ENCODE measurements at places on chromosomes 12 and 14.

DNA sequence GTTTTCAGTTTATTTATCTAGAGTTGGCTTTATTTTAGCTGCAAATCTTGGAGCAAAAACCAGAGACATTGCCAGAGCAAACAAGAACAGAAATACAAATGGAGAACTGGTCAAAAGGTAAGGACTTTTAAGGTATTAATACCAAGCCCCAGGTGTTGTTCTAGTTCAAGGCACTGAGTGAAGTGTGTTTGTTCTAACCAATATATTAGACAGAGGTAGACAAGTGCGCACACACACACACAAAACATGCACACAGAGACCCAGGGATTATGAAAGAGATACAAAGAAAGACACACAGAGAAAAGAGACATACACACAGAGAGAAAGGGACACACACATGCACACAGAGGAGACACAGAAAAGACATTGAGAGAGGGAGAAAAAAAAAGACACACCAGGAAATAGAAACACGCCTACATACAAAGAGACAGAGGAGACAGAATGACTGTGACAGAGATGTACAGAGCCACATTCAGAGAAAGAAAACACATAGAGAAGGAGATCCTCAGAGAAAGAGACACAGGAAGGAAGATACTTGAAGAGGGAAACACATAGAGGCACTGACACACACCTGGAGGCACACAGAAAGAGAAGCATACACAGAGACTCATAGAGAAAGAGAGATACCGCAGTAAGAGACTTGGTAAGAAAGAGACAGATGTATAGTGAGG lies 50.2 kb downstream of the MIPOL1 start:
- DNase-seq = no peak

GRCh38 chr12:113159937-113160336 lies 10.4 kb downstream of the CFAP73 start:
- DNase-seq = no peak

DNA sequence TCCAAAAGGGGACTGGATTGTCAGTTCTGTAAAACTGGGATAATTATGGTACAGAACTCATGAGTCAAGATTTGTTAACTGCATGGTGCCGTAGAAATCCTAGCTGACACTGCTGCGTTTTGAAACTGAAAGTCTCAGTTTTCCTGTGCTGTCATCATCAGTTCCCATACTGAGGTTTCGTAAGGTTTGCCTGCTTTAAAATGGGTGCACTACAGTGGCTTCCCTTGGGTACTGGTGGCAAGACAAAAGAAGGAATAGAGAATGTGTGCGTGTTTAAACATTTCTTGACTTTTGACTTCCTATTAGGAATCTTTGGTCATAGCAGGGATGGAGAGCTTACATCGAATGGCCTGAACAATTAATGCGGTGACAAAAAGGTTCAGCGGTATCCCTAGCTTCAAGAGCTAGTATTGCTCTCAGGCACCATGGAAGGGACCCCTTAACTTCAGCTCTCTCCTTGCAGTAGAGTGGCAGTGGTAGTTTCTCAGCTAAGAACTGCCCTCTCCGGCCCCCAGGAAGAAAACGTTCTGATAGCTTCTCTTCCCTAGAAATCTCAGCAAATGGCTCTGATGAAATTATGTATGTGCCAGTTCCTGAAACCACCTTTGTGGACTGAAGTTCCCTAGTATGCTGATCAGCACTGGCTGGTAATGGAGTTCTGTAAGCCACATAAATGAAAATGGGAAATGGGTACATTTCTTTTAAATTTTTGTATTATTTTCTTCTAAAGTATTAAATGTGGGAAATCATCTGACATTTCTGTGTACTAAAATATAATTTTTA lies 28.9 kb downstream of the ANO6 start:
- no peak for DNase-seq

DNA sequence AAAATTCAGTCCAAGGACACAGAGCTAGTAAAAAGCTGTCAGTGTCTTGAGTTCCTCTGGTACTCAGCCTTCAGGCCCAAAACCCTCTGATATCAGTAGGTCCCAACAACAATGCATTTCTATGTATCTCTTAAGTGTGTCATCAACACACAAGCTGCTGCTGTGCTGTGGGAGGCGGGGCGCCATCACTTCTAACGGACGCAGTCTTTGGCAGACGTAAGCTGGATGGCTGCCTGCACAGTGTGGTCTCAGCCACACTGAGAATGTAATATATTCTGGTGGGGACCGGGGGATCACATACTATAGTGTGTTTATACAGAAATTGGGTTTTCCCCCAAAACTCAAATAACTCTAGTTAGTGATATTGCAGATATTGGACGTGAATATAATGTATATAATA lies 123.9 kb downstream of the SUDS3 start:
- no peak for DNase-seq

DNA sequence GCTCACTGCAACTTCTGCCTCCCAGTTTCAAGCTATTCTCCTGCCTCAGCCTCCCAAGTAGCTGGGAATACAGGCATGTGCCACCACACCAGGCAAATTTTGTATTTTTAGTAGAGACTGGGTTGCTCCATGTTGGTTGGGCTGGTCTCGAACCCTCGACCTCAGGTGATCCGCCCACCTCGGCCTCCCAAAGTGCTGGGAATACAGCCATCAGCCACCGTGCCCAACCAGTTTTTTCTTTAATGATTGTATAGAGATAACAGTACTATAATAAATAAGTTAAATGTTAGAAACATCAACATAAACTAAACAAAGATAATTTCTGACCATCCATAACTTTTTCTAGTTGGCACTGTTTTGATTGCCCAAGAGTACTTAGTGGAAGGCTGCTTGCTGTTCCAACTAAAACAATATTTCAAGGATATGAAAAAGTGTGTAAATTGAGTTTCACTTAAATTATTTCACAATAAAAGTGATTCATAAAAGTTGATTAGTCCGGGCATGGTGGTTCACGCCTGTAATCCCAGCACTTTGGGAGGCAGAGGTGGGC lies 5.6 kb downstream of the GON7 start:
- no peak for DNase-seq

GRCh38 chr12:108139454-108139853 lies 10.4 kb downstream of the WSCD2 start:
- DNase-seq = no peak

GRCh38 chr14:23621204-23621931 lies 14.8 kb upstream of the DHRS2 start:
- DNase-seq = no peak

DNA sequence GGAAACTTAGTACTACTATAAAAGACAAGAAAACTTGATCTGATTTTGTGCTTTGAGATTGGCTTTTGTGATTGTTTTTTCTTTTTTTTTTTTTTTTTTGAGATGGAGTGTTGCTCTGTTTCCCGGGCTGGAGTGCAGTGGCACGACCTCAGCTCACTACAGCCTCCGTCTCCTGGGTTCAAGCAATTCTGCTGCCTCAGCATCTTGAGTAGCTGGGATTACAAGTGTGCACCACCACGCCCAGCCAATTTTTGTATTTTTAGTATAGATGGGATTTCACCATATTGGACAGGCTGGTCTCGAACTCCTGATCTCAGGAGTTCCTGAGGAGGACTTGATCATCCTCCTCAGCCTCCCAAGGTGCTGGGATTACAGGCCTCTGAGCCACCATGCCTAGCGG lies 26.4 kb downstream of the AEBP2 start:
- no peak for DNase-seq

DNA sequence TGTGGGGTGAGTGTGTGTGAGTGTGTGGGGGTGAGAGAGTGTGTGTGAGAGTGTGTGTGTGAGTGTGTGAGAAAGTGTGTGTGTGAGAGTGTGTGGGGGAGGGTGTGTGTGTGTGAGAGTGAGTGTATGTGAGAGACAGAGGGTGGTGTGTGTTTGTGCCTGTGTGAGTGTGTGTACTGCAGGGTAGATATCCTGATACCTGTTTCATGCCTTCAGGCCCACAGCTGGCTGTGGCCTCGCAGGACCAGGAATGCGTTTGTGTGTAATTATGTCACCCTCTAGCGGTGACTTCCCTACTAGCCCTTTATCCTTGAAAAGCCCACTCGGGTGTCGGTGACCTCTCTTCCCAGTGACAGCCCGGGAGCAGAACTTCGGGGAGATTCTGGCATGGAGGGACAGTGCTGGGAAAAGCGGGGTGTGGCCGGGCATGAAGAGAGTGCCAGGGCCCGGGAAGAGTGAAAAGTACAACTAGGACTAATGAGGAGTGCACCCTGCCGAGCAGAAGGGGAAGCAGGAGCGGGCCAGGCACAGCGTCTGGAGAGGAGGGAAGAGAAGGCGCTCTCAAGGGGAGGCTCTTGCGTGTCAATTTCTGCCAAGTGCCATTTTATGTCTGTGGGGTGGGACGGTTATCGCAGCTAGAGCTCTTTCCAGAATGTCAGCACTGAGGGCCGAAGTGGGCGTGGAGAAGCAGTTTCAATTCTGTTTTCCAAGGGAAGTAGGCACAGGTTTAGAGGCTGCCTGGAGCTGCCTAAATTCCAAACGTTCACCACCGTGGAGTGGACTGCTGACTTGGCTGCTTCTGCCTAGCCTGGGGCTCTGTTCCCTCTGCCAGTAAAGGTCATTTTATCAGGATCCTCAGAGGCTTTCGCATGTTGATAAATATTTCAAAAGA lies 11.0 kb upstream of the FBXL14 start:
- peak; percentile 26 for DNase-seq

- DNase-seq = peak; percentile 36
These were observed 578 bp downstream of the DCAF5 start for GRCh38 chr14:69152181-69152901.

GRCh38 chr12:88435334-88436076 lies 144.8 kb downstream of the KITLG start:
- DNase-seq = no peak

DNA sequence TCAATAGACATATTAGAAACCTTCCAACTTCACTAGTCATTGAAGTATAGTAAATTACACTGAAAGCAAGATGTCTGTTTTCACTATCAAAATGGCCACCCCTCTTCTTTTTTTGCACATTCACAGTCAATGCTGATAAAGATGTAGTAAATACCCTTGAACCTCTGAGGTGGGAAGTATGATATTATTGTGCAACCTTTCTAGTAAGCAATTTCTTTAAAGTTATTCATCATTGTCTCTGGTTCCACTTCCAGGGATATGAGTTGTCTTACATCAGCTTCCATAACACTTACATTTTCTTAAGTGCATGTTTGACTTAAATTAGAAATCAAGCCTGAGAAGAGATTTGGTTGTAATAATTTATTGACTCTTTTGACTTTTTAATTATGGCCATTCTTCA lies 453.9 kb upstream of the MGAT4C start:
- DNase-seq = no peak

DNA sequence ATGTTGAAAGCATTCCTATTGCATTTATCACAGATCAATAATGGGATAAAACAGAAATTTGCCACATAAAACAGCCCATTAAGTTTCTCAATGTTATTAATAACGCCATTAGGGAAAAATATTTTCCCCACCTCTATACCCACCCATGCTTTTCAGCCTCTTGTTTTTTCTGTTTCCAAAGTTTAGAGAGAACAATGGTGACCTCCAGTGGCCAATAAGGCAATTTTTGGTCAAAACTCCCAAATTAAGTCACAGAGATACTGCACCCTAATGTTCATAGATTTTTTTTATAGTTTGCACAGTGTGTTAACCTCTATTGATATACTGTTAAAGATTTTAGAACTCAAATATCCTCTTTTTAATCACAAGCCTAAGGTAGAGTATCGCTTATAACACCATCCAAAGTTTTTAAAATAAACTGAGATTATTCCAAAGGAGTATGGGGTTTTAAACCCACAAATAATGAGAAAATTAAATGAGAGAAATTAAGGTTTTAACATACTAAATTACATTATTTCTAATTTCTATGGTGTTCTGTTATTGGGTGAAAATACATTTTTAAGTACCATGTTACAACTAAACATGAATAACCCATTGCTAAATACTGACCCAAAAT lies 184.7 kb upstream of the DCN start:
- DNase-seq = no peak

DNA sequence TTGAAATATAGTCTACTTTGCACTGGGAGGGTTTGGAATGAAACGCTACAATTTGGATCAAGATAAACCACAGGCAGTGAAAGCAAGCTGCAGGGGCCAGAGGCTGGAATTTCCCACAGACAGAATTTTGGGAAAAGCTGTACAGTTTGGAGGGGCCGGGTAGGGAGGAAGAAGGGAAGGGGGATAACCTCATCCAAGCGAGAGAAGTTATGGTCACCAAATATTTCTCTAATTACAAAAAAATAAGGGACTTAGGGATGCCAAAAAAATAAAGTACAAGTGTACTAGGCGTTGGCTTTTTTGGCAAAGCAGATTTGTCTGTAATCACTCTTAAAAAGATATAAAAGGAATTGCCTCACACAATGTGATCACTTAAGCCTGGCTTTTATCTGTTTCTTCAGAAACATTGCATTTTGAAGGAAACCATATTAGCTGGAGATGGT lies 31.2 kb upstream of the ADGRD1 start:
- no peak for DNase-seq

- DNase-seq = no peak
These were observed 65.6 kb upstream of the DLK1 start for GRCh38 chr14:100660882-100661635.

GRCh38 chr12:128449146-128449894 lies 182.3 kb downstream of the TMEM132C start:
- no peak for DNase-seq

GRCh38 chr12:93025145-93026103 lies 96.3 kb upstream of the EEA1 start:
- no peak for DNase-seq

- no peak for DNase-seq
These were observed 7.0 kb downstream of the VCPKMT start for GRCh38 chr14:50109342-50109741.

- no peak for DNase-seq
These were observed 2.4 kb downstream of the E2F7 start for GRCh38 chr12:77062846-77063461.
